ENCODE measurements at places on chromosomes 11 and 22. TPM values are rescaled to one million over a fixed set of nuclear protein-coding genes. Genes with fewer than 3 reads are reported as not detected.

Gene CYP2D6
- total RNA-seq = 0.66 TPM

DNA sequence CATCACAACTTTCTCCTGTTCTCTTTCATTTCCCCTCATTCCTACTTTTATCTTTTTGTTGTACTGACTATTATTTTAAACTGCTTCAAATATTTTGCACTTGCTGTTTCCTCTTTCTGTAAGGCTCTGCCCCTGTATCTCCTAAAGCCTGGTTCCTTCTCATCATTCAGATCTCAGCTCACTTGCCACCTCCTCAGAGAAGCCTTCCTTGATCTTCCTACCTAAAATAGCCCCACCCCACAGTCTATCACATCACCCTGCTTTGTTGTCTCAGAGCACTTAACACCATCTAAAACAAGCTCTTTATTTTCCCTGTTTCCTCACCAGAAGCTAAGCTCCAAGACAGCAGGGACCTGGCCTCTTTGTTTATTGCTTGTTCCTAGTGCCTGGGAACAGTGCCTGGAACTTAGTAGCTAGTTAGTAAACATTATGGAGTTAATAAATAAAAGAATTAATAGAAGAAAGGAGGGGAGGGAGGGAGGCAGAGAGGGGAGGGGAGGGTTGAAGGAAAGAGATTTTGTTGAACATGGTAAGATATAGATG lies 2.5 kb upstream of the STK33 start:
- ATAC-seq = no peak

DNA sequence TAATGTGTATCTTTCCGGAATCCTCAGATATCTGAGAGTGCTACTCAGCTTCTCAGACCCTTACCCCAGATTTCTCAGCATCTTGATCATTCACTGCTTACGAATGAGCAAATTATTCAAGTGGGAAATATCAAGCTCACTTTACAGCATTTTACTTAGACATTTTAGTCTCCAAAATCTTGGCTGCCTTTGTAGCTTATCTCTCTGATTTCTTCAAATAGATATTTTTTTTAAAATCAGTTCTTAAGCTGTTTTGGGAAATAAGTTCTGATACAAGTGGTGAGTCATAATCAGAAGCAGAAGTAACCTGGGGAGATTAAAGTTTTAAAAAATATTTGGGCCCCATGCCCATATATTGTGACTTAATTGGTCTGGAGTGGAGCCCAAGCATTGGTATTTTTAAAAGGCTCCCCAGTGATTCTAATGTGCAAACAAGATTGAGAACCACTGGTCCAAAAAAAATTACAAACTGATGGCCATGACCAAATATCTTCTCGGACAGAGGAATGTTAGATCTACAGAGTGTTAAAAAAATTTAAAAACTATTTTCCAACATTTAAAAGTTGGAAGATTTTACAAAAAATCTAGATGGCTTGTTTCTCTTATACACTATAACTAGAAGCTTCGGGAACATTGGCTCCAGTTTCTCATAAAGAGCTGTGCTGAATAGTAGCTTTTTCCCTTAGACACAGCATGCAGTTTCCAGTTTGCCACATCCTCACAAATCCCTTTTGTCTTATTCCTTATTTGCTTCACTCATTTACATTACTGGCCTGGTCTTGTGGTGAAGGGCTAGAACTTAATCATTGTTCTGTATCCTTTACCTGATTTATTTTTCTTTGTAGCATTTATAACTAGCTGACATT lies 87.8 kb upstream of the BMAL1 start:
- ATAC-seq = no peak

Gene ZBED4
- total RNA-seq = 19.2 TPM

Data from motor neuron (in vitro differentiated cells).